ENCODE measurements at places on chromosomes 1 and 21. TPM values are rescaled to one million over a fixed set of nuclear protein-coding genes. Genes with fewer than 3 reads are reported as not detected.

DNA sequence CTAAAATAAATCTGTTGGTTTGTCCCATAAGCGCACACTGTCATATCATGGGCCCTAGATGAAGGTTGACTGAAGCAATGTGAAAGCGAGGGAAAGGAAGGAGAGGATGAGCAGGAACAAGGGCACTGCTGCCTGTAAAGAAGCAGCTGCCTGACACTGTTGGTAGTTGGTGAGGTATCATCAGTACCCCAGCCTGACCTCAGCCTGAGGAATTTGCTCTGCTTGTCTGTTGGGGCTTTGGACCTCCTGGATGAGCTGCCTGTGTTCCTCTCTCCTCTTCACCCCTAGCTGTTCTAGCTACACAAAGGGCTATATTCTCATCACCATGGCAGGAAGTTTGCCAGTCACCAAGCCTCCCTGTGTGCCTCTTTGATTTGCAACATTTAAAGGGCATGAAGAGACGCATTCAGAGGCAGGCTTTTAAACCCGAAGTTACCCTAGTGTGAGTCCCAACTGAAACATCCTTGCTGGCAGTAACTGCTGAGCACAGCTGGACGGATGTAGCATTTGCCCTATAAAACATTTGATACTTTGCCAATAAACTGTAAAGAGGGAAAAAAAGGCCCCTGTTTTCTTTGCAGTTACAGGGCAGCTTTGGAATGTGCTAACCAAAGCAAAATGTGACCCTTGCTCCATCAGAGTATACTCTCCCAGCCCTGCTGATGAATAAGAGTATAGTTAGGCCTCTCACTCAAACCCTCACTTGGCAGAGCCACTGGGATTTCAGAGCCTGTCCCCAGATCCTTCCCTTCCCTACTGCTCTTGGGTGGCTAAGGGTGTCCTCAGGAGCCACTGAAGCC, 22.2 kb upstream of the SPATA6 start:
- DNase-seq = peak; percentile 91
- no peak overlapping the region for H3K4me3 ChIP-seq
- no peaks in the 10 kb centered on the region for H3K27me3 ChIP-seq
- H3K36me3 ChIP-seq = no peaks in the 10 kb centered on the region
- peaks cover 42% of the 10 kb centered on the region for H3K4me1 ChIP-seq

- DNase-seq = peak; percentile 93
- peaks cover 8% of the 10 kb centered on the region for H3K4me1 ChIP-seq
- H3K27me3 ChIP-seq = no peaks in the 10 kb centered on the region
- H3K4me3 ChIP-seq = no peak overlapping the region
- H3K36me3 ChIP-seq = no peaks in the 10 kb centered on the region
Measured at GRCh38 chr1:183349201-183349711, 68.9 kb downstream of the NMNAT2 start.

- H3K36me3 ChIP-seq = peaks cover 37% of the 10 kb centered on the region
- no peak overlapping the region for H3K27ac ChIP-seq
- no peaks in the 10 kb centered on the region for H3K4me1 ChIP-seq
Measured at GRCh38 chr1:1517973-1518620, 6.1 kb downstream of the ATAD3A start.

GRCh38 chr1:204128964-204129896, 22.6 kb downstream of the ETNK2 start:
- no peak overlapping the region for H3K27ac ChIP-seq
- H3K4me3 ChIP-seq = no peak overlapping the region
- peak; percentile 78 for DNase-seq
- H3K36me3 ChIP-seq = peaks cover 16% of the 10 kb centered on the region

DNA sequence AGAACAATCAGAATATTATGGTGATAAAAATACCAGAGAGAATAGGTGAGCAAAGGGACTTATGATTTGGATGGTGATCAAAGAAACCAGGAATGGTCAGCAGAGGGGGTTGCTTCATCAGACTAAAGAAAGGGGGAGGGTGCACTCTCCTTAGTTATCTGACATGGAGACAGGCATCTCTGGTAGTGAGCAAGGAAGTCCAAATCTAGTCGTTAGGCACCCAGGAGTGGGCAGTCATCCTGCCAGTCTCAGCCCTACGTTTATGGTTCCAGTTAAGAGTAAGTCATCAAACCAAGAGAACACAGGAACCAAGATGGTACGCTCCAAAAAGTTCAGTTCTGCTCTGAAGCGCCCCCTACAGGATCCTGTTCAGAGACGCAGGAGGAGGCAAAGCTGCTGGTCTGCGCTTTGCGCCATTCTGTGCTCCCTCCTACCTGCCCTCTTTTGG, 28.6 kb downstream of the EBNA1BP2 start:
- peaks cover 24% of the 10 kb centered on the region for H3K27me3 ChIP-seq
- no peak for DNase-seq
- no peak overlapping the region for H3K4me3 ChIP-seq
- no peak overlapping the region for H3K27ac ChIP-seq
- H3K36me3 ChIP-seq = no peaks in the 10 kb centered on the region
- H3K4me1 ChIP-seq = peaks cover 10% of the 10 kb centered on the region

DNA sequence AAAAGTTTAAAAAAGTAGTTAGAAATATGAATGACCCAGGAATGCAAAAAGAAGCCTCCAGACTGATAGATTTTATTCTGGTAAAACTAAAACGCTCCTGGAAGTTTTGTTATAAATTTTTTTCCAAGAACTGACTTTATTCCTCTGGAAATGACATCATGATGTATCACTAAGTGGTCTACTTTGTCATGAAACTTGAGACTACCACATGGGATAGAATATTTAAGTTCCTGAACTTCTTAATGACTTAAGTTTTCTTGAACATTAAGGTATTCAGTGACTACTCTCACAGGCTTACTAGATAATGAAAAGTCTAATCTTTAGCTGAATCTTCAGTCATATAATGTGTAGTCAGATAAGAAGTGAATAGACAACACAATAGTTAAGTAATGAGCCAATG, 842.2 kb downstream of the USP25 start:
- H3K36me3 ChIP-seq = no peaks in the 10 kb centered on the region
- H3K27me3 ChIP-seq = no peaks in the 10 kb centered on the region
- no peak overlapping the region for H3K27ac ChIP-seq
- no peak overlapping the region for H3K4me3 ChIP-seq
- no peaks in the 10 kb centered on the region for H3K4me1 ChIP-seq

GRCh38 chr21:23452384-23453083, 2154.7 kb downstream of the MRPL39 start:
- no peaks in the 10 kb centered on the region for H3K4me1 ChIP-seq
- H3K27me3 ChIP-seq = no peaks in the 10 kb centered on the region
- no peak overlapping the region for H3K4me3 ChIP-seq
- H3K27ac ChIP-seq = no peak overlapping the region
- no peak for DNase-seq
- H3K36me3 ChIP-seq = no peaks in the 10 kb centered on the region

DNA sequence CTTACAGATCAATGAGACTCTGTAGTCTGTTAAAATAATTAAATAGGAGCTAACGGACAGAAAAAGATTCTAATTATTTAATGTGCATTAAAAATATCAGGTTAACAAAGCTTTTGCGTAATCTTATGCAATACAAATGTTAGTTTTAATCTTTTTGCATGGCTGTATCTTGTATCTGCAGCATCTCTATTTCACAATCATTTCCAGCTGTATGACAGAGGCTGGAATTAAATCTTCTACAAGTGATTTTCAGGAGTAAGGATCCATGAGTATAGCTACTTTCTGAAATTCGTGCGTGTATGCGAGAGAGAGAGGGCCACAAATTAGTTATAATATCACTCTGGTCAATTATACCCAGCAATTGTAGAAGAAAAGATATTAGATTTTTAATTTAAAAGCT, 1446.8 kb downstream of the NCAM2 start:
- no peaks in the 10 kb centered on the region for H3K27me3 ChIP-seq
- H3K4me3 ChIP-seq = no peak overlapping the region
- H3K36me3 ChIP-seq = no peaks in the 10 kb centered on the region
- no peak overlapping the region for H3K27ac ChIP-seq

GRCh38 chr1:156931211-156931952, 10.9 kb downstream of the LRRC71 start:
- H3K36me3 ChIP-seq = peaks cover 23% of the 10 kb centered on the region
- no peak overlapping the region for H3K27ac ChIP-seq

DNA sequence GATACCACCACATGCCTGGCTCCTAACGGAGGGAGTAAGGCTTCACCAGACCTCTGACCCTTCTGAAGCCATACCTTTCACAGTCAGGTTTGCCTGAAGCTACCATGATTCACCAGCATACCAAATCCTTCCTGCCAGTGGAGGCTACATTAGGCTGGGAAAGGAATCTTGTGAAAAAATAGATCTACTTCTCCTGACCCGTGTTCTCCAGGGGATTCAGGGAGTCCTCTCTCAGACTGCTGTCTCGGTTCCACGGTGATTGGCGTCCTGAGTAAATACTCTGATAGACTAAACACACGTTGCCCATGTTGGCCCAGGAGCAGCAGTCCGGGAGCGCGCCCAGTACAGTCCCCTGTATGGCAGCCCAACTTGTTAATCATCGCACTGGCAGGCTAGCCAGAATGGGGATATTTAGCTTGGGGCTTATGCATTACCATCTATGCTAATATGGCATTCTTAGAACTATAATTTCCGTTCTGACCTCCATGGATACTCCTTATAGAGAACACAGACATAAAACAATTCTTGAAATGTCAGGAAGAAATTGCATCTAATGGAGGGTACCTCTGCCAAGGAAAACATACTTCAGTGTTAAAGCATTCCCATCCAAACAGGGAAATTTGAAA, 173.2 kb downstream of the ROR1 start:
- peak; percentile 82 for DNase-seq
- H3K36me3 ChIP-seq = no peaks in the 10 kb centered on the region
- peak overlapping the region; percentile 17 for H3K27ac ChIP-seq
- no peaks in the 10 kb centered on the region for H3K4me1 ChIP-seq
- no peak overlapping the region for H3K4me3 ChIP-seq

- no peak overlapping the region for H3K27ac ChIP-seq
- no peak overlapping the region for H3K4me3 ChIP-seq
- DNase-seq = no peak
- no peaks in the 10 kb centered on the region for H3K36me3 ChIP-seq
- no peaks in the 10 kb centered on the region for H3K27me3 ChIP-seq
Measured at GRCh38 chr21:26513212-26513611, 59.9 kb downstream of the CYYR1 start.

- H3K4me3 ChIP-seq = no peak overlapping the region
- H3K36me3 ChIP-seq = peaks cover 16% of the 10 kb centered on the region
- no peaks in the 10 kb centered on the region for H3K27me3 ChIP-seq
- DNase-seq = no peak
Measured at GRCh38 chr21:45979651-45980050, 1.9 kb upstream of the COL6A1 start.

Gene USP48
- 29.3 TPM for total RNA-seq

Gene IL12RB2
- 1.2 TPM for total RNA-seq

Gene LIPI
- total RNA-seq = not detected

Gene LCE1A
- not detected for total RNA-seq

Gene CR1
- 1.5 TPM for total RNA-seq

Gene PGLYRP3
- total RNA-seq = not detected

Gene MRPS6
- total RNA-seq = 15.5 TPM

All from muscle of leg (tissue), 16 donors.